ENCODE measurements at places on chromosomes 4 and X.

- no peak for DNase-seq
Measured at GRCh38 chrX:40755291-40756249, 20.2 kb upstream of the MED14 start.

- DNase-seq: peak; percentile 27
Measured at GRCh38 chr4:53015681-53016080, 153.6 kb downstream of the RASL11B start.

GRCh38 chr4:150781191-150781590 is 199.2 kb downstream of the MAB21L2 start:
- no peak for DNase-seq

DNA sequence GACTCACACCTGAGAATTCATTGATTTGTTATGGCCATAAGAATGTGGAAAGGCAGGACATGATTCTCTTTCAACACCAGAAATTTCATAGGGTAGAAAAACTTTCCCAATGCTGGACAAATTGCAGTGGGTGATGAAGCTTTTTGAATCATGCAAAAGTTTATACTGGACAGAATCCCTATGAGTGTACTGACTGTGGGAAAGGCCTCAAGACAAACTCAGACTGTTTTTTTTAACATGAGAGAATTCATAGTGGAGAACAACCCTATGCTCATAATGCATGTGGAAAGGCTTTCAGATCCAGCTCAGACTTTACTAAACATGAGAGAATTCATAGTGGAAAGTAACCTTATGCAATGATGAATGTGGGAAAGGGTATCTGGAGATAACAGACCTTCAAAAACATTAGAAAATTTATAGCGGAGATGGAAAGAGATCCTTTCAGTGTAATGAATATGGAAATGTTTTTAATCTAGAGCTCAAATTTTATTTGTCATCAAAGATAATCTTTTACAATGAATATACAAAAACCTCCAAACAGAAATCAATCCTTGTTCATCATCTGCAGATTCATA is 36.2 kb upstream of the MAGED1 start:
- DNase-seq: no peak

DNA sequence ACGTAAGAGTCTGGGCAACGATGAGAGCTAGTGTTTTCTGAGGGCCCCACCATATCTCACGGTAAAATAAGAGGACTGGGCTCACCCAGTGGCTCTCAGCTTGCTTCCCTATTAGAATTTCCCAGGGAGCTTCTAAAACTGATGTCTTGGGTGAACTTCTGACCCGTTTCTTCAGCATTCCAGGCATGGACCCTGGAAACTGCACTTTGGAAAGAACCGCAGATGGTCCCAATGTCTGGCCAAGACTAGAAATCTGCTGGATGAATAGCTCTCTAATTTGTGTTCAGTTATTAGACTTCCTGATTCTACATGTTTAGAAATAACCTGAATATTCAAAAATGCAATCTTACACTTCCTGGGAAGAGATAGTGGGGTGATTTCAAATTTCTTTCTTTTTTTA is 127.8 kb downstream of the ANOS1 start:
- DNase-seq: no peak

GRCh38 chr4:77776182-77777134 is 42.7 kb downstream of the CNOT6L start:
- DNase-seq: no peak

GRCh38 chr4:21991050-21991449 is 42.5 kb upstream of the KCNIP4 start:
- DNase-seq: no peak

DNA sequence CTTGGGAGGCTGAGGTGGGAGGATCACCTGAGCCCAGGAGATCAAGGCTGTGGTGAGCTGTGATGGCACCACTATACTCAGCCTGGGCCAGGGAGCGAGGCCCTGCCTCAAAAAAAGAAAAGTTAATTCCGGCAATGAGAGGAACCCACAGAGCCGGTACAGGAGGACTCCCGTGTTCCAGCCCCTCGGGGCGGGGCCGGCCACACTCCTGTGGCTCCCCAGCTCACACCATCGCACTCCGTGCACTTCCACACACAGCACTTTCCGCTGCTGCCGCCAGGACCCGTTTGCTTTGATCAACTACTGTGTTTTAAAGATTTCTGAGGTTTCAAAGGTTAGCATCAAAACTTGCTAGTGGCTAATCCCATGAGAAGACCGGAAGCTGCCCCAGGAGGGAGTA is 171.7 kb downstream of the AFAP1 start:
- DNase-seq: no peak

DNA sequence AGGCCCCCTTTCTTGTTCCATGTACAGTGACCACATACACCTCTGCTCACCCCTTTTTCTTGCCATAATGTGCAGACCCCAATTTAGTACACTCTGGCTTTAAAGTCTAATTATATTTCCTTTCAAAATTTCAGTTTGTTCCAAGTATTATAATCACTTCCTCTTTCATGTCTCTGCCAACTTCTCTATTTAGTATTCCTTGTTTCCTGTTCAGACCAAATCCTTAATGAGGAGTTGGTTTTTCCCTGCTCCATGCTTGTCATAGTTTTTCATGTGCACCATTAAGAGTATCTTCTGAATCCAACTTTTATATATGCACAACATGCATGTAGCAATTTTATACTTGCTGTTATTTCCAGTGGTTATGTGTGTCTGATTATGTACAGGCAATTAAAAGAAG is 32.3 kb downstream of the USP53 start:
- DNase-seq: no peak

DNA sequence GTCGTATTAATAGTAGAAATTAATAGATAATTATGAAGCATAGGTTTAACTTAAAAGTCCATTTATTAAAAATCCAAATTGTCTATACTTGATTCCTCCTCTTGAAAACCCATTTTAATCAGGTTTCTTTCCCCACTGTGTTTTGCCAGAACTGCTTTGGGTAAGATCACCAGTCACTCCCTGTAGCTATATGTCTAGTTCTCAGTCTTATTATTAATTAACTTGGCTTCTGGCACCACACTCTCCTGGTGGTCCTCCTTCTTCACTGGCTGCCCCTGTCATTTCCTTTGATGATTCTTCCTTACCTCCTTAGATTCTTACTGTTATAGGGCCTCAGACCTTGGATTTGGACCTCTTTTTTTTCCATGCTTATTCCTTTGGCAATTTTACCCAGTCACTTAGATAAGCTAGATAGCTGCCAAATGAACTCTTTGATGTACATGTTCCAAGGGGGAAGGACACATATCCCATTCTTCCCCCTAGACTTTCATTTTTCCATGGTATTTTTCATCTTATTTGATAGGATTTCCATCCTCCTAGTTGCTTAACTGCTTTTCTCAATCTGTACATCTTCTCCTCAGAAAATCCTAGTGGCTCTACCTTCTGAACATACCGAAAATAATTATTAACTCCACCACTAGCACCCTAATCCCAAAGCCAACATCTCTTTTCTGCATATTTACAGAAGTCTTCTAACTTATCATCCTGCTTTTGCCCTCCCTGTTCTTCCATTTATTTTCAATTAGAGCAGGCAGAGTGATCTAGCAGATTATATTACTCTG is 24.5 kb downstream of the GIMD1 start:
- DNase-seq: no peak

GRCh38 chr4:37815591-37815990 is 10.9 kb upstream of the PGM2 start:
- DNase-seq: no peak

DNA sequence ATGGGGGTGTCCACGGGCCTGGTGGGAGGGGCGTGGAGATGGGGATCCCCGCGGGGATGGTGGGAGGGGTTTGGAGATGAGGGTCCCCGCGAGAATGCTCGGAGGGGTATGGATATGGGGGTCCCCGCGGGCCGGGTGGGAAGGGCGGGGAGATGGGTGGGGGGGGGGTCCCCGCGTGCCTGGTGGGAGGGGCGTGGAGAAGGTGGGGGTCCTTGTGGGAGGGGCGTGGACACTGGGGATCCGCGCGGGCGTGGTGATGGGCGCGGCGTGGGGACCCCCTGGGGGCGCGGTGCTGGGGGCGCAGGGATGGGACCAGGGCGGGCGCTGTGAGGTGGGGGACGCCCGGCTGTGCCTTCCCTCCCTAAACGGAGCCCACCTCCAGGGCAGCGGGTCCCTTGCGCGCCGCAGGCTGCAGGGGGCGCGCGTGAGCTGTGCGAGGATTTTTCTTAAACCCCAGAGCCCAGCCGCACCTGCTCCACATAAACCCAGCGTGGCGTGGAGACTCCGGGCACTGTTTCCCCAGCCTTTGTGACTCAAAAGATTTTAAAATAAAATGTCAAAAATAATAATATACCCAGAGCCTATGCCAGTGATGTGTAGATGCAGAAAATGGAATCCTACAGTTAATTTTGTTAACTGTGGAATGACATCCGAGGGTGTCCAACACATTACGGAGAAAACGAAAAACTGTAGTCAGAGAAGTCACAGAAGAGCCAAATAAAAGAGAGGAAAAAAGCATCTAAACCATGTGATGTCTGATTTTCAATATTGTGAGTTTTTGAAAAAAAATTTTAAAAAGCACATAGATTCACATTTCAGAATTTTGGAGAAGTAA is 1.5 kb upstream of the ASMTL start:
- peak; percentile 75 for DNase-seq

- no peak for DNase-seq
Measured at GRCh38 chr4:100539706-100540105, 21.9 kb upstream of the EMCN start.

DNA sequence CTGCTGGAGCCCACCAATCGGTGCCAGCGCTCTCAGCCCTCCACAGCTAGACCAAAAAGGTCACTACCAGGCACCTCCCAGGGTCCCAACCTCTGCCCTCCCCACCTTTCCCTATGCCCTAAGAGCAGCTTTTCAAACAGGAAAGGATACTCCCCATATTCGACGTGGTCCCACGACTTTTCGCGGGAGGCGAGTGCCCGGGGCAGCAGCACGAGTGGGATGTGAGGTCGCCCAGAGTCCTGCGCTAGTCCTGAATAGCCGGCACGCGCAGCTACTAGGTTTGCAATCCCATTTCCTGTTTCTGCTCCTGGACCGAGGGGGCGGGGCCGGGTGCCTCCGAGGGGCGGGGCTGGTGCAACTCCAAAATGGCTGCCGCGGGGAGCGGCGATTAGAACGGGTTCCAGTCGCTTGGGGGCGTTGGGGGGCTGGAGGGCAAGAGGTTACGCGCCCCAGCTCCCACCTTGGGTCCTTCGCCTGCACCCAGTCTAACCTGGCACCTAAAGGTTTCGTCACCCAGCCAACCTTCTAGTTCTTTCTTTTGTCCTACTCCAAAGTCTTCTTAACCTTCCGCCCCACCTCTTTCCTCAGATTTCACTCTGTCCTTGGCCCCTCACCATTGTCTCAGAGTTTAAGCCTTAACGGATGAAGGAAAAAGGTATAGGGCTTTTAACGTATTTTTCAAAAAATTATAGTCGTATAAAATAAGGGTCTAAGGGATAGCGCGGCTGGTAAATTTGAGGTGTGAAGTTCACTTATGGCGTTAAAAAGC is 85.0 kb upstream of the TENT5D start:
- peak; percentile 72 for DNase-seq

- no peak for DNase-seq
Measured at GRCh38 chrX:100625985-100626491, 10.6 kb downstream of the TSPAN6 start.

- peak; percentile 80 for DNase-seq
Measured at GRCh38 chr4:8547108-8547911, 32.9 kb upstream of the GPR78 start.

All from Daoy (cell line).